ENCODE measurements at places on chromosomes 4 and X.

DNA sequence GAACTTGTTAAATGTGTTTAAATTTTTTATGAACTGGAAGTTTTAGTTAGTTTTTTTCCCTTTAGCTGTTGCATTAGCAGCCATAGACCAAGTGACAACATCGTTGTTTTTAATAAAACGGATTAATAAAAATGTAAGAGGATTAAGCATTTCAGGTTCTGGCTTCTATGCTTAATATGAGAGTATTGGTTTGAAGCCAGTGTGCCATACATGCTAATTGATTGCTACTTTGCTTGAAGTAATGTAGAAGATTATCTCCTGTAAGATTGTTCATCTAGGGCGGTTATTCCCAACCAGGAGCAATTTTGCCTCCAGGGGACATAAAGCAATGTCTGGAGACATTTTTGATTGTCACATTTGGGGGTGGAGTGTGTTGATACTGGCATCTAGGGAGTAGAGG, 54.3 kb downstream of the TLL1 start:
- DNase-seq: no peak

DNA sequence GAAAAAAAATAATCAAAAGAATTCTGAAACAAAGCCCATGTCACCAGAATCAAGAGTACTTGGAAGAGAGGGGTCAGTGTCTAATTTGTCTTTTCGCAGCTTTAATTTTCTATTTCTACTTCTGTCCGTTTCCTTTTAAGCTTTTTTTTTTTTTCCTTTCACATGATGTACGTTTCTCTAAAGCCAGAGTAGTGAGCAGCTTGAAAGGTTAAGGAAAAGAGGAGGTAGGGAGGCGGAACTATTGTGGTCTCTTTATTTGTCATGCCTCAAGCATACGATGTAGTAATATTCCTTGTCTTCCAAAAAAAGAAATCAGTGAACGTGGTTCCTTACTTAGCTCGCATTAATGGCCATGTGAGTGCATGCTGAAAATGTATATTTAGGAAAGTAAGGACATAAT, 311.5 kb downstream of the TENM3 start:
- no peak for DNase-seq

DNA sequence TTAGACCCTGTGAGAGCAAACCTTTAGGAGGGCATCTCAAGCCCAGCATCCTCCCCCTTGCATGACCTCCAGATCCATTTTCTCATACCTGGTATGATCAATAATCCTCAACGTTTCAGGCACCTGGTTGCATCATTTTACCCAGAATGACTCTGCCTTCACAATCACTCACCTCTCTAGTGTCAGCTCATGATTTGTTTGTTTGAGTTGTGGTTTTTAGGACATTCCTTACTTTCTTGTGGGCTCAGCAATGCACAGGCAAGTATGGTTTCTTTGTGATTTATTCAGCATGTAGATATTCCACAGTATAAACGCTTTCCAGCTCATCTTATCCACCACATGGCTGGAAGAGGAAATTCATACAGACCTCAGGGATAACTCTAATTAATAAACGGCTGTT, 93.6 kb upstream of the CPEB2 start:
- no peak for DNase-seq

GRCh38 chrX:1389993-1390285, 2.0 kb downstream of the SLC25A6 start:
- no peak for DNase-seq

GRCh38 chrX:69173906-69174305, 8.7 kb upstream of the PJA1 start:
- no peak for DNase-seq

- no peak for DNase-seq
These were observed 34.4 kb downstream of the PTTG2 start for GRCh38 chr4:37994569-37994968.

- DNase-seq: no peak
These were observed 354.3 kb upstream of the GATB start for GRCh38 chr4:152115118-152115517.

DNA sequence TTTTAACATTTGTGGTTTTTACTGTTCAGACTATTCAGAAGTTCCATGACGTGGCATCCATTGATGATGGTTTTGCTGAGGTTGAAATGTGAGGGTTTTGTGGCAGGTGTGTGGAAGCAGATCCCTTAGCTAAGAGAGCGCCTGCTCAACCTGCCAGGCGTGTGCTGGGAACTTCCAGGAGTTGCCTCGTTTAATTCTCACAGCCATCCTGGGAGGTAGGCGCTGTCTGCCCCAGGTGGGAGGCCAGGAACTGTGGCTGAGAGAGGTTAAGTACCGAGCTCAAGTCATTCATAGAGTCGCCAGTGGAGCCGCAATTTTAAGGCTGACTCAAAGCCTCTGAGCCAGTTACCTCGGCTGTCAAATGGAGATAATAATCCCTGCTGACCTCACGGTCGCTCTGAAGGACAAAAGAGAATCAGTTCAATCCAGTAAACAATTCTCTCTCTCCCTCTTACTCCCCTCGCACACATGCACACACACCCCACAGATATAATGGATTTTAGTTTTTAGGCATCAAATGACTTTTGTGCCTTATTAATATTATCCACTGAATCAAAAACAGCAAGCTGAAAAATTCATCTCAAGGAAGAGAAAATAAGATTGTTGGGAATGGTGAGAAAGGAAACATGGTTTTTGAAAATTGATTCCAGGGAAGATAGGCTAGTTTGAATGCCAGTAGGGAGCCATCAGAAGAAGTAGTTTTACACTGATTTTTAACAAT, 171.3 kb downstream of the PTTG2 start:
- DNase-seq: peak; percentile 61
